ENCODE measurements at places on chromosomes 2 and 18. TPM values are rescaled to one million over a fixed set of nuclear protein-coding genes. Genes with fewer than 3 reads are reported as not detected.

Gene FAM110C
- not detected for total RNA-seq

Gene ACADL
- 0.65 TPM for total RNA-seq

Gene NEB
- 0.78 TPM for total RNA-seq

Gene SERPINB5
- not detected for total RNA-seq

Gene SLC14A1
- 5.0 TPM for total RNA-seq

Gene FOXD4L1
- 0.11 TPM for total RNA-seq

Gene EPC2
- 28.6 TPM for total RNA-seq

Gene ALK
- total RNA-seq: not detected

Gene ARHGEF33
- total RNA-seq: 1.2 TPM

Gene POTEJ
- total RNA-seq: not detected

Gene CYTIP
- total RNA-seq: 0.76 TPM

Gene ORC4
- total RNA-seq: 34.1 TPM

Gene SLC25A12
- total RNA-seq: 21.8 TPM

Gene IL36RN
- not detected for total RNA-seq

Gene CYP27C1
- total RNA-seq: 2.4 TPM

Gene SCYGR4
- 0.11 TPM for total RNA-seq

Measured in articular chondrocyte of knee joint (primary cell).